ENCODE measurements at places on chromosomes 6 and 20. TPM values are rescaled to one million over a fixed set of nuclear protein-coding genes. Genes with fewer than 3 reads are reported as not detected.

GRCh38 chr20:59253779-59254319 lies 46.6 kb upstream of the EDN3 start:
- no peak for DNase-seq
- H3K4me1 ChIP-seq, result no peaks in the 10 kb centered on the region
- no peak overlapping the region for H3K4me3 ChIP-seq
- no peak overlapping the region for H3K27ac ChIP-seq

DNA sequence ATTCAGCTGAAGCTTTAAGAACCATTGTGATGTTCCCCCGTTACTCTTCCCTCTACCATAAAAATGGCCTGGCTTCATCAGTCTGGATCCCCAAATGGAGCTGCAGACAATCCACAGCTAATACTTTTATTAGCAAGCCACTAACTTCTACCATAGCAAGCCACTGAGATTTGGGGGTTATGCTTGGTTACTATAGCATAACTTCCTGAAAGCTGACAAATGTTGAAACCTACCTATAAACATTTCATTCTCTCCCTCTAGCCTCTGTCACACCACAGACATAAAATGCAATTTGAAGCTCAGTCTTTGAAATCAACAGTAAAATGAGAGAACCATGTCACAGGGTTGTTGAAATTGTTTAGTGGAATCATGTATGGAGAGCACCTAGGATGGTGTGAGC lies 3.0 kb upstream of the HTR1E start:
- no peaks in the 10 kb centered on the region for H3K4me1 ChIP-seq
- H3K27ac ChIP-seq, result no peak overlapping the region
- peaks cover 8% of the 10 kb centered on the region for H3K27me3 ChIP-seq
- no peak overlapping the region for H3K4me3 ChIP-seq
- H3K36me3 ChIP-seq, result no peaks in the 10 kb centered on the region

GRCh38 chr6:100475554-100476320 lies 11.0 kb upstream of the SIM1 start:
- H3K4me1 ChIP-seq, result no peaks in the 10 kb centered on the region
- H3K36me3 ChIP-seq, result no peaks in the 10 kb centered on the region
- no peak overlapping the region for H3K27ac ChIP-seq
- peaks cover 24% of the 10 kb centered on the region for H3K27me3 ChIP-seq

- peak overlapping the region; percentile 65 for H3K27ac ChIP-seq
- no peaks in the 10 kb centered on the region for H3K36me3 ChIP-seq
- H3K4me1 ChIP-seq, result no peaks in the 10 kb centered on the region
Measured at GRCh38 chr20:3102575-3103368, 18.2 kb upstream of the AVP start.

- H3K36me3 ChIP-seq, result no peaks in the 10 kb centered on the region
- H3K4me1 ChIP-seq, result peaks cover 4% of the 10 kb centered on the region
- DNase-seq, result no peak
- H3K4me3 ChIP-seq, result no peak overlapping the region
Measured at GRCh38 chr6:4883298-4883697, 107.1 kb downstream of the CDYL start.

DNA sequence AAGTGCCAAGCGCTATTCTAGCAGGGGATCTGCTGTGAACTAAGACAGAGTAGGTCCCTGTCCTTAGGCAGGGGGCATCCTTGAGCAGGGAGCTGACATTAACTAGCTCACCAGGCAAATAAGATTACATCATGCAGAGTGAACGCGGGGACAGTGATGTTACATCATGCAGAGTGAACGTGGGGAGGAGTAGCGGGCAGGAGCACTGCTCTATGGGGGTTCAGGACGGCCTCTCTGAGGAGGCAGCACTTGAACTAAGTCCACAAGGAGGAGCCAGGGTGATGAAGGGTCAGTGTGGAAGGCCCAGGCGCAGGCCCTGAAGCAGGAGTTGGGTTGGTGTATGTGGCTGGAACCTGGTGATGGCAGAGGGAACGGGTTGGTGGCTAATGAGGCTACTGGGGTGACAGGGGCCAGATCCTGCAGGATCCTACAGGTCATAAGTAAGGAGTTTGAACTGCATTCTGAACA lies 38.7 kb downstream of the KAT14 start:
- no peak for DNase-seq
- no peaks in the 10 kb centered on the region for H3K36me3 ChIP-seq
- no peak overlapping the region for H3K27ac ChIP-seq
- no peaks in the 10 kb centered on the region for H3K27me3 ChIP-seq
- H3K4me3 ChIP-seq, result no peak overlapping the region

DNA sequence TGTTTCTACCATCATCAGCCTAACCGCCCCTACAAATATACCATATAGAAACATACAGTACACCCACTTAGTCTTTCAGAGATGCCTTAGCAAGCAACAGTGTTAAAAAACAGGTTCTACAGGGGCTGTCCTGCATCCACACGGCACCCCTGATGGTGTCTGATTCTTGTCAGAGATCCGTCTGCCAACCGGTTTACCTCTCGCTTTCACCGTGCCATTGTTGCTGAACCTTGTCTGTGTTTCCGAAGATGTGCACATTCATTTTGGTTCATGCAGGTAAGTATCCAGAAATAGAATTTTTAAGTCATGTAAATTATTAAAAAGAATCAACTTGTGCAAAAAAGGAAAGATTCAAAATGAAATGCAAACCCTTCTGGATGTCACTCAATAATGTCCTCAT lies 52.9 kb downstream of the EPHA7 start:
- H3K4me1 ChIP-seq, result no peaks in the 10 kb centered on the region
- H3K27me3 ChIP-seq, result no peaks in the 10 kb centered on the region
- no peak overlapping the region for H3K27ac ChIP-seq
- no peak for DNase-seq
- H3K36me3 ChIP-seq, result no peaks in the 10 kb centered on the region
- no peak overlapping the region for H3K4me3 ChIP-seq

DNA sequence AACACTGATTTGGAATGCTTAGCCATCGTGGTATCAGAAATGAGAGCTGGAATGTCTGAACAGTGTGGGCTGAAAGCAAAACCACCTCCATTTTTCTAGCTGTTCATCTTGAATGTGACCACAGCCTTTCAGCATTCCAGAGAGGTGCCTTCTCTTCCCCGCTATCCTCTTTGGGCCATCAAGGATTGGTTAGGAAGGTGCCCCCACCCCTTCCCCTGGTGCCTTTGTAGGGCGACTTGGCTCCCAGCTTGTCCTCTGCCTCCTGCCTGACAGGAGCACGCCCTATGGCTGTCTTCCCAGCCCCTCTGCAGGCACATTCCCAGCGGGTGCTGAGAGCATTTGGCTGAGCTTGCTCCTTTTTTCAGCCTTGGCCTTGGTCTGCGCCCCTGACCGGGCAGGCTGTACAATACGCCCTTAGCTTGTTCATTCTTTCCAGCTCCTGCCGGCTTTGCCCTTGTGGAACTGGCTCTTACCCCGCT lies 97.5 kb downstream of the ARMC2 start:
- no peaks in the 10 kb centered on the region for H3K27me3 ChIP-seq
- peak overlapping the region; percentile 76 for H3K27ac ChIP-seq
- no peak overlapping the region for H3K4me3 ChIP-seq
- H3K36me3 ChIP-seq, result no peaks in the 10 kb centered on the region
- peaks cover 37% of the 10 kb centered on the region for H3K4me1 ChIP-seq

DNA sequence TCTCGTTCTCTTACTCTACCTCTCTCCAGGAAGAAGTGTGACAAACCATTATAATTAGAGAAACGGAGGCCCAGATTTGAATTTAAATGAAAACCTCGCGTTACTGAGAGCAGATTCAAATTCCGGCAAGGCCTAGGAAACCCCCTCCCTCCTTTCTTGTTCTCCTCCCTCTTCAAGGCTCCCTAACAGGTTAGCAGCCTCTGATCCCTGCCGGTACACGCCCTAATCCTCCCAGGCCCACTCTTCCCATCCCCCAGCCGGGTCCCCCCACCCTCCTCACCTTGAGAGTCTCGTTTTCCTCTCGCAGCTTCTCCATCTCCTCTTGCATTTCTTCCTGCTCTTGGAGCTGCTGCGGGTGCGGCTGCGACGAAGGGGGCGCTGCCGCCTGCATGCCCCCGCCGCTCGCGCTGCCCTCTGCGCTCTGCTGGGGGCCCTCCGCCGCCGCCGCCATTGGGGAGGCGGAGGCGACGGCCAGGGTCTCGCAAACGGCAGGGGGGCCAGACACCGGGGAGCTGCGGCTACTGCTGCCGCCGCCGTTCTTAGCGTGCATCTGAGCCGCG lies 3.8 kb downstream of the MTCL3 start:
- peaks cover 9% of the 10 kb centered on the region for H3K27me3 ChIP-seq
- H3K36me3 ChIP-seq, result no peaks in the 10 kb centered on the region
- peaks cover 11% of the 10 kb centered on the region for H3K4me1 ChIP-seq

GRCh38 chr20:8658103-8658502 lies 410.8 kb upstream of the PLCB4 start:
- H3K27me3 ChIP-seq, result no peaks in the 10 kb centered on the region
- H3K27ac ChIP-seq, result no peak overlapping the region
- H3K36me3 ChIP-seq, result no peaks in the 10 kb centered on the region
- no peak for DNase-seq

GRCh38 chr6:89547281-89547680 lies 91.3 kb downstream of the LYRM2 start:
- no peak for DNase-seq
- no peak overlapping the region for H3K27ac ChIP-seq
- H3K27me3 ChIP-seq, result no peaks in the 10 kb centered on the region
- H3K4me3 ChIP-seq, result no peak overlapping the region

GRCh38 chr6:37168811-37169495 lies 999 bp upstream of the PIM1 start:
- DNase-seq, result no peak
- H3K4me3 ChIP-seq, result peak overlapping the region; percentile 38
- H3K27me3 ChIP-seq, result no peaks in the 10 kb centered on the region
- H3K36me3 ChIP-seq, result no peaks in the 10 kb centered on the region
- H3K27ac ChIP-seq, result peak overlapping the region; percentile 86

DNA sequence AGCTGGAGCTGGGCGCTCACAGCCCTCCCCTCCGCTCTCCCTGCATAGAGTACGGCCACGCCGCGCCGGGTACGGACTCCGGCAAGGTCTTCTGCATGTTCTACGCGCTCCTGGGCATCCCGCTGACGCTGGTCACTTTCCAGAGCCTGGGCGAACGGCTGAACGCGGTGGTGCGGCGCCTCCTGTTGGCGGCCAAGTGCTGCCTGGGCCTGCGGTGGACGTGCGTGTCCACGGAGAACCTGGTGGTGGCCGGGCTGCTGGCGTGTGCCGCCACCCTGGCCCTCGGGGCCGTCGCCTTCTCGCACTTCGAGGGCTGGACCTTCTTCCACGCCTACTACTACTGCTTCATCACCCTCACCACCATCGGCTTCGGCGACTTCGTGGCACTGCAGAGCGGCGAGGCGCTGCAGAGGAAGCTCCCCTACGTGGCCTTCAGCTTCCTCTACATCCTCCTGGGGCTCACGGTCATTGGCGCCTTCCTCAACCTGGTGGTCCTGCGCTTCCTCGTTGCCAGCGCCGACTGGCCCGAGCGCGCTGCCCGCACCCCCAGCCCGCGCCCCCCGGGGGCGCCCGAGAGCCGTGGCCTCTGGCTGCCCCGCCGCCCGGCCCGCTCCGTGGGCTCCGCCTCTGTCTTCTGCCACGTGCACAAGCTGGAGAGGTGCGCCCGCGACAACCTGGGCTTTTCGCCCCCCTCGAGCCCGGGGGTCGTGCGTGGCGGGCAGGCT lies 4.6 kb downstream of the KCNK15 start:
- H3K36me3 ChIP-seq, result no peaks in the 10 kb centered on the region
- DNase-seq, result no peak
- peaks cover 11% of the 10 kb centered on the region for H3K27me3 ChIP-seq

DNA sequence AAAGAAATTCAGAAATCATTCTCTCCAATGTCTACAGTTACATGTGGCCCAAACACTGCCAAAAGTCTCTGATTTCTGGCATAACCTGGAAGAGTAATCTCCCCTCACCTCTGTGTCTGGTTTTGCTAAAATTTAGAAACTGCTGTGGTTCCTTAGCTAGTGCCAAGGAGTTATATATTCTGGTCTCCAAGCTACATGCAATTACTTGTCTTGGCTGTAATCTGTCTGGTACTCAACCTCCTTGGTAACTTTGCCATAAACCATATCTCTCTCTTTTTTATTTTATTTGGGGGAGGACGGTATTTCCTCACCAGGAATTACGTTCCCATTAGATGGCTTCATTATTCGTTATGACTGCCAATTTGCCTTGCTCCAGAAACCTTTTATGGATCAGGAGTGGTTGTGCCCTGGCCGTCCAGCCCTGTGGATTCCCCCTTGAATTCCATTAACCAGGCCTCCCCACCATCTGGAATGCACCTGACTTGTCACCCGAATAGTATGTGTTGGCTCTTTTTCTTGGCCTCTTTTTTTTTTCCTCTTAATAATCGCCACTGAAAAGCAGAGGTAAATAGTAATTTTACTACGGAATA lies 400.0 kb downstream of the CD83 start:
- no peaks in the 10 kb centered on the region for H3K4me1 ChIP-seq
- no peak for DNase-seq
- no peak overlapping the region for H3K27ac ChIP-seq
- no peaks in the 10 kb centered on the region for H3K36me3 ChIP-seq

GRCh38 chr20:50517817-50518154 lies 7.6 kb downstream of the PTPN1 start:
- H3K36me3 ChIP-seq, result no peaks in the 10 kb centered on the region
- no peak overlapping the region for H3K27ac ChIP-seq
- DNase-seq, result no peak
- H3K4me3 ChIP-seq, result no peak overlapping the region
- H3K27me3 ChIP-seq, result no peaks in the 10 kb centered on the region
- H3K4me1 ChIP-seq, result peaks cover 96% of the 10 kb centered on the region

DNA sequence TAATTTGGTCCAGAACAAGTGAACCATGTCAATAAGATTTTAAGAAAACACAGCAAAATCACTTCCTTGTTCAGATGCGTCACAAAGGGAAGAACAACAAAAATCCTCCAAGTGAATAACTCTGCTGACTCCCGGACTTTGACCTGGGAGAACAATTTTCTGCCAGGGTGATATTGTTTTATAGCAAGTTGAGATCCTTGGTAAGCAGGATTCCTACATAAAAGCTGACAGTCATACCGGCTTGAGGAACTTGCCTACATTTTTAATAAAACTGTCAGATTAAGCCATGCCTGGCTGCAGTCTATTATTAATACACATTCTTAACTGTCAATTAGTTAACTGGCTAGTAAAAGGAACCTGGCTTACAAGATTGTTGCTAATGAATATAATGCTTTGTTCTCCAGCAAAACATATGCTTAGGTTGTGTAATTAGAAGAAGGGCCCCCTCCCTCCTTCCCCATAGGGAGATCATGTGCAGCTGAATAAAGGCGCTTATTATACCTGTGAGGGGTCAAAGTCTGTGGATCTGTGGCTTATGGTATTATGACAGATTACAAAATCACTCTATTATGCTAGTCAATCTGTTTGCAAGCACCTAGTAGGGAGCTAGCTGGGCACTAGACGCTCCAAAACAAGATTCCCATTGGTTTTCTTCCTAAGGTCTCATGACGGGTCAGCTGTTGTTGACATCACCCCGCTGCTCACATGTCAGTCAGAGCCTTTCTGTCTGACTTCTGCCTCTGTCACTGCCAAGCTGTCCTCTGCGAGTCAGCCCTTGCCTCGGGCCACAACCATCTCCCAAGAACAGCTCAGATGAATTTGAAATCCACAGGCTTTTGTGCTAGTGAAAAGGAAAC lies 44.6 kb upstream of the SEC63 start:
- peak; percentile 20 for DNase-seq
- H3K4me1 ChIP-seq, result no peaks in the 10 kb centered on the region
- no peaks in the 10 kb centered on the region for H3K36me3 ChIP-seq
- no peak overlapping the region for H3K4me3 ChIP-seq
- H3K27ac ChIP-seq, result no peak overlapping the region

Gene WFDC12
- not detected for total RNA-seq

Gene ZNF133
- 11.5 TPM for total RNA-seq

Gene LRRC73
- 2.2 TPM for total RNA-seq

Gene CCM2L
- 5.2 TPM for total RNA-seq

Gene TAAR1
- not detected for total RNA-seq

Gene SEL1L2
- total RNA-seq, result not detected

Gene RSPH4A
- 0.32 TPM for total RNA-seq

Gene ENPP5
- total RNA-seq, result 25.7 TPM
